ENCODE measurements at places on chromosomes 4 and X. TPM values are rescaled to one million over a fixed set of nuclear protein-coding genes. Genes with fewer than 3 reads are reported as not detected.

DNA sequence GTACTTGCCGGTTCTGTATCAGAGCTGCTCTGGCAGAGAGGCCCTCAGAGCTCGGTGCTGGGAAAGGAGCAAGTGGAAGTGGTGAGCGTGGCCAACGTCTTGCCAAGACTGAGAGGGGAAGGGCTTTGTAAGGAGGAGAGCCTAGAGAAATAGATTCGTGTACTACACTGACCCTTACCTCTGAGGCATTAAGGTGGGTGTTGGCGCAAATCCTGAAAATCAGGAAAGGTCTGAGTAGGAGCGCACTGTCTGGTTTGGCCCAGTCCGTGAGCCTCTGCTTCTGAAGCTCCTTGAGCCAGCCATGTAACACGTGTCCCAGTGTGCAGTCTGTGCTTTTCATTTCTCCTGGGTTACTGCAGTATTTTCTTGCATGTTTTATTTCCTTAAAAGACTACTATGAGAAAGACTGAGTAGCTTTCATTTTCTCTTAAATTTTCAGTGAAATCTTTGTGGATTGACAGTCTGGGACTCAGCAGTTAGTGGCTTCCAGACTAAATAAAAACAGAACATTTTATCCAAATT, 140.5 kb downstream of the SOWAHB start:
- DNase-seq, result no peak

LPAR4 gene
- total RNA-seq, result not detected

BTK gene
- total RNA-seq, result not detected

MAGED4 gene
- total RNA-seq, result not detected

DNA sequence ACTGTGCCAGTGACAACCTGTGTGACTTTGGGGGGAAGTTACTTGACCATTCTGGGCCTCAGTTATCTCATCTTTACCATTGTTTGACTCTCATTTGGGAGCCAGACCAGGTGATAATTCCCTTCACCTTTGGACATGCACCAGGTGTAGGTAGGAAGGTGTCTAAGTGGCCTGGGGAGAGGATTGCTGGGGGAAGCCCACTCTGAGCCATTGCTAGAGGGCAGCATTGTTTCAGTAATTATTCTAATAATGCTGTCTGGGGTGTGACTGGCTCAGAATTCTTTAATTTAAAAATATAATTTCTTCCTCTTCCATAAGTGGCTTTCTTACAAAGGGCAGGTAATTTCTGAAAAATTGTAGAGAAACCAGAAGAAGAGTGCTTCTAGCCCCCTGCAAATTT, 104.3 kb downstream of the RTL9 start:
- DNase-seq, result peak; percentile 18

DNA sequence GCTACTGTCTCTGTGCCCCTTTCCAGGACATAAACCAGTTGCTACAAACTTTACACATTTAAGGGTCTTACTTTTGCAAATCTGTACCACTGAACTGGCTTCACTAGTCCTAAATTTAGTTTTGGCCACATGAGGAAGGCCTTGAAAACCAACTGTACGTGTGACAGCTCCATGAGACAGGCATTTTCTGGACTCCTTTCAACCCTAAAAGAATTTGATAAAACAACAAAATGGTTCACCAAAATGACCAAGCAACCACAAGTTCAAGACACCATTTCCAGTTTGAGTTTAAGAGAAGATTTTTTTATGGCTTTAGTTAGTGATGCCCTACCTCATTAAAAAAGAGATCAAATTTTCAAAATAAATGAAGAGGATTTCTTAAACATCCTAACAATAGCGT, 246.4 kb downstream of the ZNF674 start:
- no peak for DNase-seq

- no peak for DNase-seq
Measured at GRCh38 chrX:150226223-150226965, 136.7 kb upstream of the MAMLD1 start.

PRSS12 gene
- total RNA-seq, result 4.3 TPM

UGT2B10 gene
- 0.25 TPM for total RNA-seq

FAM13A gene
- 6.6 TPM for total RNA-seq

GRCh38 chrX:37420185-37420584, 71.0 kb downstream of the PRRG1 start:
- no peak for DNase-seq

GPR78 gene
- not detected for total RNA-seq

- DNase-seq, result no peak
Measured at GRCh38 chr4:60812811-60813210, 387.3 kb upstream of the ADGRL3 start.

GPRASP2 gene
- 0.31 TPM for total RNA-seq

GRCh38 chrX:140917354-140918115, 84.9 kb upstream of the SPANXB1 start:
- DNase-seq, result no peak

- no peak for DNase-seq
Measured at GRCh38 chrX:78624962-78625909, 33.9 kb downstream of the RTL3 start.

DNA sequence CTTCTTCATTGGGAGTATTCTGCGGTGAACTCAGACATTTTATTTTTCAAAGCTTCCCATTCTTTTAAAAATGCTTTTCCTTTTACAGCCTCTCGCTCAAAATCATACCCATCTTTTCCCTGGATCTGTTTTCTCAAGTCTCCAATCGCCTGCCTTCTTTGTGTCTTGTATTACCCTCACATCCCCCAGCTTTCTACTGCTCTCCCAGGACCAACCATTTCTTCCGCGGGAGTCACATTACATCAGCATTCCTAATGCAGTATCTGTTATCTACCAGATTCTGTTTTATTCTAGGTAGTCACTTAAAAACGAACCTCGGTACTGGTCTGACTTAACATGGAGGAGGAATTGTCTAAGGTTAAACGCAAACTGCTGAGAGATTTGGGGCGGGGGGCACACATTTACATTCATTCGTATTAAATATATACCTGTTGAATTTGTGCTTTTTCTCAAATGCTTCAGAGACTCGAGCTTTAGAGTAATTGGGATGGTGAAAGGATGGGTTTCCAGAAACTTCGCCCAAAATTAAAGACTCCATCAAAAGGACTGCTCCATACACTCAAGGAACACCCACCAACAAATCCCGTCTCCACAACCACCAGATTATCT, 493 bp upstream of the UCHL1 start:
- DNase-seq, result no peak

- peak; percentile 63 for DNase-seq
Measured at GRCh38 chr4:155795991-155796390, 37.2 kb downstream of the GUCY1B1 start.

- no peak for DNase-seq
Measured at GRCh38 chr4:33184657-33185290, 2464.6 kb downstream of the PCDH7 start.

PPBP gene
- total RNA-seq, result not detected

DNA sequence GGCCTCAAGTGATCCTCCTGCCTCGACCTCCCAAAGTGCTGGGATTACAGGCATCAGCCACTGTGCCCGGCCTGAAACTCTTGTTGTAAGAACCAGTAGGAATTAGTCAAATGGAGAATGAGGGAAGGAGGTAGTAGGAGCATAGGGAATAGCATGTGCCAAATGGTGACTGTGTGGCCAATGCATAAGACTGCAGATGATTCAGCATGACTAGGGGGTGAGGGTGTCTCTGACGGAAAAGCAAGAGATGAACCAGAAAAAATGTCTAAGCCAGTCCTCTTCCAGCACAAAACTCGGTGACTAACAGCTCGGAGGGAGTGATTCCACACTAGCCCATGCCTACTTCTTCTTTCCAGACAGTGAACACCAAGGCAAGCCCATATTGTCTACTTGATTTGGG, 58.2 kb upstream of the DUSP21 start:
- no peak for DNase-seq

GRCh38 chr4:123114915-123115756, 192.7 kb upstream of the NUDT6 start:
- no peak for DNase-seq

TRAM1L1 gene
- not detected for total RNA-seq

MBNL3 gene
- total RNA-seq, result 7.6 TPM

- no peak for DNase-seq
Measured at GRCh38 chr4:101123231-101123630, 224.1 kb downstream of the PPP3CA start.

RHOH gene
- total RNA-seq, result not detected

- no peak for DNase-seq
Measured at GRCh38 chr4:8108261-8108660, 50.4 kb downstream of the ABLIM2 start.

GRCh38 chrX:100207331-100208024, 202.6 kb downstream of the PCDH19 start:
- no peak for DNase-seq

DNA sequence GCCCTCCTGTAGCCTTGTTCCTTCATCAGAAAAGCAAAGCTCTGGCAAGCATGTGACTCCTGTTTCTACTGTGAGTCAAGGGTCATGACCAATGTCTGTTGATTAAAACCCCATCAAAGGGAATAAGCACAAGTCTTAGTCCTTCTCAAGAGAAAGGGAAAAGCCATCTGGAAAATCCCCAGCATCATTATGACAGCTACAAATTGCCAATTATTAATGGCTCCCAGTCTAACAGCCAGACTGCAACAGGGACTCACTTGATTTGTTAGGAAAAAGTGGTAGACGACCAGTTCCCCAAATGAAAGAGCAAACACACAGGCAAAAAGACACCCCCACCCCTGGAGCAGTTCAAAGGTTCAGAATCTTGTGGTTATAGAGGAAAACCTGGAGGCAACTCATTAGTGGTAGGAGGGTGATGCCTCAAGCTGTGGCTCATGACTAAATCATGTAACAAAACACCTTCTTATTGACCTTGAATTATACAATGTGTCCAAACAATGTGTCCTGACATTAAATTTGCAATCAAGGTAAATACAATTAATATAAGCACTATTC, 315.7 kb downstream of the HNRNPD start:
- no peak for DNase-seq

DNA sequence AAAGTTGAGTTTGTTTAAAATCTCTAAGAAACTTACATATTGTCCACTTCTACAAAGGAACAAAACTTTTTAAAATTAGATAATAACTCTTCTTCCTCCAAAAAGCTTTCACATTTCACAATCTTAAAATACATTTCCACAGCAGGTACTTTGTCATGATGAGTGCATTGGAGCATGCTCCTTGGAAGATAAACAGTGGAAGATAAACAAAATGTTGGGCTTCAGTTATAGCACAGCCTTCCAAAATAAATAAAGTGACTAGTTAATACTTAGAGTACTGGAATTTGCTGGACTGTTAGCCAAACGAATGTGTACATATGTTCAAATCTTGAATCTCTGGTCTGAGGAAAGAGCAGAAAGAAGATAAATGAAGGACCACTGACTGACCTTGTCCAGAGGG, 54.9 kb upstream of the PDE5A start:
- DNase-seq, result no peak

- no peak for DNase-seq
Measured at GRCh38 chr4:145935253-145936141, 3.1 kb downstream of the ZNF827 start.

- no peak for DNase-seq
Measured at GRCh38 chr4:139718833-139719232, 53.2 kb downstream of the MGST2 start.

Measured in HT-29 (cell line).